ENCODE measurements at places on chromosomes 12 and 14.

DNA sequence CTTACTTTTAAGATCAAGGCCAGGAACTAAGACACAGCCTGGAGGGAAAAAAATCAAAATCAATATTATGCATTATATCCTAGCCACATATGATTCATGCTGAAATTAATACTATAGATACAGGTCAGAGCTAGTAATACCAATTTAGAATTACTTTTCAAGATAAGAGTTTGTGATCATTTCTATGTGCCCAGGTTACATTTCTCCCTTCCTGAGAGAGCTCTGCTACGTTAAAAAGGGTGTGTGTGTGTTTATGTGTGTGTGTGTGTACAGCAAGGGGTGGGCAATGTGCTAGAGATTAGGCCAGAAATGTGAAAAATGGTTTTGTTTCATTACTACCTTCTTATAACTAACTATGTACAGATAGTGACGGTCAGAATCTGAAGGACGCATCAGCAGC, 223.9 kb upstream of the FLRT2 start:
- DNase-seq, result no peak

- no peak for DNase-seq
Measured at GRCh38 chr12:1922985-1923384, 4.5 kb upstream of the CACNA2D4 start.

DNA sequence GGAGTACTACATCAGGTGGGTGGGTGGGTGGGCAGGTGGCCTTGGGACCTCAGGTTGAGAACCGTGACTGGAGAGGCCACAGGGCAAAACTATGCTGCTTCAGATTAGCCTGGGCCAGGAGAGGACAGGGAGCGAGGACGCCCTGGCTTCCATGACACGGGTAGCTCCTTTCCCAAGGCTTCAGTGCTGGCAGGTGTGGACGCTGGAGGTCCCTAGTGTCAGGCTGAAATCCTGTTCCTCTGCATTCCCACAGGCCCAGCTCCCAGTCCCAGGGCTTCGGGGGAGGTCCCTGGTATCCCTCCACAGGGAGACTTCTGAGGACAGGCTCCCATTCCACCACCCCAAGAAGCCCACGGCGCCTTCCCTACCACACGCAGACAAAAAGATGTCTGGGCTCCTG, 31.6 kb downstream of the CCDC92 start:
- DNase-seq, result no peak

- DNase-seq, result no peak
Measured at GRCh38 chr12:130083002-130083401, 79.3 kb upstream of the FZD10 start.

GRCh38 chr12:22474970-22475720, 69.2 kb downstream of the C2CD5 start:
- no peak for DNase-seq

GRCh38 chr12:124743479-124744272, 120.0 kb downstream of the SCARB1 start:
- DNase-seq, result no peak

Data from GF-D8 (cell line).